ENCODE measurements at places on chromosomes 7 and 10.

- DNase-seq: no peak
Observed at GRCh38 chr7:51175316-51175991, 141.2 kb downstream of the COBL start.

DNA sequence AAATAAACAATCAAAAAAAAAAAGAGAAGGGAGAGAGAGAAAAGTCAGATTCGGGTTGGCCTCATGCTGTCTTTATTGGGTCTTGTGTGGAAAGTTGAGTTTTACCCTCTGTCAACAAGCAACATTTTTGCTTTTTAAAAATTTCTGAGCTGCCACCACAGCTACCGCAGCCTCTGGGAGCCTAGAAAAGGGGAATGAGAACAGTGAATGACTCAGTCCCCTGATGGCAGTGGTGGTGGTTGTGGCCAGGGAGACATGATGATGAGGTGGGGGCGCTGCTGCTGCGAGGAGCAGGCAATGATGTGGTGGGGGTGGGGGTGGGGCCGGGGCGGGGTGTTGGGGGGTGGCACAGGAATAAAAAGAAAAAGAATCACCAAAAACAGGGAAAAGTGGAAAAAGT is 20.0 kb upstream of the CREB3L2 start:
- no peak for DNase-seq

DNA sequence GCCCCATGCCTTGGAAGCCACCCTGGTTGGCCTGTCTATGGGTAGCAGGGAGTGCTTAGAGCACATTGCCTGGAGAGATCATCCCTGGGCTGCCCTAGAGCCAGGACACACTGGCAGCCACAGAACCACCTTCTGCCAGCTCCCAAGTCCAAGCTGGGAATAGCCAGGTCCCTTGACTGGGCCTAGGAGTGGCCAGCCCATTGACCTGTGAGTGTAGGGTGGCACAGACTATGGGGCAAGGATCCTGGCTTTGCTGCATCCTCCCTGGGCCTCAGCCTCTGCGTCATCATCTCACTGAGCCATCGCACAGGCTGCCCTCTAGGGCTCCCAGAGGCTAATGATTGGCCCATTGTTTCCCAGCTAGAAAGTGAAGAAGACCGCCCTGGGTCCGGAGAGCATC is 7.0 kb downstream of the AQP1 start:
- no peak for DNase-seq

DNA sequence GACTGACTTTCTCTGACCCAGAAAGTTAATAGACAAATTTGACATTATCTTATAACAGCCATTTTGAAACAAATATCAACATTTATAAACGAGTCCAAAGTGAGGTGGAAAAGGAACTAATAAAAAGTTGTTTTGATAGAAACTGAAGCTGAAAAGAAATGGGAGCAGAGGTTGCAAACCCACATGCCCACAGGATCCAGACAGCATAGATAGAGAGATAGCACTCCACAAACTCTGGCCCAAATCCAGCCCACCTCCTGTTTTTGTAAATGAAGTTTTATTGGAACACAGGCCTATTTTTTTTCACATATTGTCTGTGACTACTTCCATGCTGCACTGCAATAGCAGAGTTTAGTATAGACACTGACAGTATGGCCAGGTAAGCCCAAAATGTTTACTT is 171.9 kb downstream of the PRKG1 start:
- no peak for DNase-seq

- DNase-seq: no peak
Observed at GRCh38 chr7:157271991-157272324, 64.8 kb upstream of the DNAJB6 start.

DNA sequence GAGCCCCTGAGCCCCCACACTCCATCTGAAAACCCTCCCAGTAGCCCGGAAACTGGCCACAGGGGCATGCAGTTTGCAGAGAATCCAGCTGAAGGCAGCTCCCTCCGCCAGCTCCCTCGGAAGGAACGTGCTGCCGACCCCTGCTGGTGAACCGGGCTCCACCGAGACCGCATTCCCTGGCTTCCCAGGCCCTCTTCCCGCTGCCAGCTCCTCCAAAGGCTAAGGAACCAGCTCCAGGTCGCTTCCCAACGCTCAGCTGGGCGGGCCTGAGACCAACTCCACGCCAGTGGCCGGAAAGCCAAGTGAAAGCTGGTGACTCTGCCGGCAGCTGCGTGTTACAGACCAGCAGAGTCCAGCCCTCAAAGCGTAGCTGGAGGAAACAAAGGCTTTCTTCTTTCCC is 35.8 kb downstream of the GPER1 start:
- DNase-seq: no peak

GRCh38 chr10:3323865-3324498 is 151.4 kb upstream of the PITRM1 start:
- DNase-seq: no peak

GRCh38 chr7:2182461-2182860 is 50.3 kb downstream of the MAD1L1 start:
- DNase-seq: no peak

DNA sequence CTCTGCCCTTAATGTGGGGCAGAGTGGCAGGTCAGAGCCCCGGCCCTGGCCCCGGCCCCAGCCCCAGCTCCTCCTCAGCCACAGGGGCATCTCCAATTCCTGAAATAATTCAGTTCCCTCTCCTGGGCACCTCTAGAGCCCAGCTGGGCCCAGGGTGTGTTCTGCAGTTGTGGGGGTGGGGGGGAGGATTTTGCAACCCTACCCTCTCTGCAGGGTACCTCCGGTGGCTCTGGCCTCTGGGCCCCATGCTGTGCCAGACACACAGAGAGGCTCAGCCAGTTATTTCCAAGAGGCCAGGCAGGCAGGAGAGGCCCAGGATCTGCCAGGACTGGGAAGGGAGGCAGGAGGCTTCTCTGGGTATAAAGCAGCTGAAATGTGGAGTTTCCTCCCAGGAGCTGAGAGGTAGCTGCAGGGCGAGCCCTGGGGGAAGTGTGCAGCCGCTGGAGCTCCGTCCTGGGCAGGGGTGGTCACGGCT is 47.9 kb downstream of the PWWP2B start:
- DNase-seq: no peak

DNA sequence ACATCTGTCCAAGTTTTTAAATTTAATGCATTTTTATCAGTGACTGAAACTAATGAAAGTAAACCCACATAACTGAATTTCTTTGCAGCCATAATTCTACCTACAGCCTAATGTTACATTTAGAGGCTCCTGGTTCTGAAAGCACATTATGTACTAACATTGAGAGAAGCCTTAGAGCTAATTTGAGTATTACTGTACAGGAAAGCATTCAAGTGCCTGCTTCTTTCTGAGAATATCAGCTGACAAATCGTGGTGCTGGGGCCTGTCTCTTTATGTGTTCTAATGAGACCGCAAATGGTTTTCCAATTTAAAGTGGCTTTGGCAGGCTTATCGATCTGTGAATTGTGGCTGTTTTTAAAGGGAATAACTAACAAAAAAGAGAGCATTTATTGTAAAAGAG is 32.3 kb upstream of the DGKB start:
- no peak for DNase-seq

GRCh38 chr10:104809288-104810090 is 168.4 kb downstream of the SORCS3 start:
- DNase-seq: no peak

Data from activated naive CD4-positive, alpha-beta T cell treated with anti-CD3 and anti-CD28 coated beads, Interleukin-2, amount 50 U/mL, for 16 hours (primary cell).